Gastroesophageal sphincter (tissue), 4 donors: ENCODE measurements at places on chromosomes 13 and 19. TPM values are rescaled to one million over a fixed set of nuclear protein-coding genes. Genes with fewer than 3 reads are reported as not detected.

The MICOS13 gene
- 60.6 TPM for total RNA-seq

The NAPSA gene
- not detected for total RNA-seq

The NCAN gene
- total RNA-seq: not detected

The KCNJ14 gene
- total RNA-seq: 0.42 TPM

The ZNF835 gene
- 11.4 TPM for total RNA-seq

GRCh38 chr13:91922969-91923592, 524.7 kb downstream of the GPC5 start:
- ATAC-seq: no peak

DNA sequence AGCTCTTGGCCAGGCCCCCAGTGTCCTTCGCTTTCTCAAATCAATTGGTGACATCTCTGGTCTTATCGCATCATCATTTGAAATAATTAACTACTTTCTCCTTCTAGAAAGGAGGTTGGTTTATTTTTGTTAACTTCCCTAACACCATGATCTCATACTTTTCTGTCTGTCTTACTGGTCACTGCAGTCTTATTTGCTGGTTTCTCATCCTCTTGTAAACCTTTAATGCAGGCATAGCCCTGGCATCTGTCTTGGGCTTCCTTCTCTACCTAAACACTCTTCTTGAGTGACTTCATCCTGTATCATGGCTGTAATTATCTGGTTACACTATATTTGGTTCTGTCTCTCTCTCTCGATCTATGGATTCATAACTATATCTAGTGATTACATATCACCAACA, 152.8 kb downstream of the CYSLTR2 start:
- ATAC-seq: no peak

DNA sequence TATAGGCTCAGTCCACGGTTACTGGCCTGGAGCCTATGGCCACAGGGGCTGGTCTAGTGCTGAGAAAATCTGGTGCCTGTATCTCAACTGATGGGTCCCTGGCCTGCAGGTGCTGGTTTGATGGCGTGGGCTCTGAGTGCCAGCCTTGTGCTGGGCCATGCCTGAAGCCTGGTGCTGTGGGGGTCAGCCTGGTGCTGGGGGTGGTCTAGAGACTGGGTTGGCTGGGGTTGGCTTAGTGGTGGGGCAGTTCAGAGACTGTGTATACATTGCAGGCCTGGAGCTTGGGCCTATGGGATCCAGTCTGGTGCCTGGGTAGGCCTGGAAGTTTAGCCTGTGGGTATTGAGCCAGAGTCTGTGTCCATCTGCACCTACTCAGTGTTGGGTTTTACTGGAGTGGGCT, 36.4 kb downstream of the SLC10A2 start:
- no peak for ATAC-seq

DNA sequence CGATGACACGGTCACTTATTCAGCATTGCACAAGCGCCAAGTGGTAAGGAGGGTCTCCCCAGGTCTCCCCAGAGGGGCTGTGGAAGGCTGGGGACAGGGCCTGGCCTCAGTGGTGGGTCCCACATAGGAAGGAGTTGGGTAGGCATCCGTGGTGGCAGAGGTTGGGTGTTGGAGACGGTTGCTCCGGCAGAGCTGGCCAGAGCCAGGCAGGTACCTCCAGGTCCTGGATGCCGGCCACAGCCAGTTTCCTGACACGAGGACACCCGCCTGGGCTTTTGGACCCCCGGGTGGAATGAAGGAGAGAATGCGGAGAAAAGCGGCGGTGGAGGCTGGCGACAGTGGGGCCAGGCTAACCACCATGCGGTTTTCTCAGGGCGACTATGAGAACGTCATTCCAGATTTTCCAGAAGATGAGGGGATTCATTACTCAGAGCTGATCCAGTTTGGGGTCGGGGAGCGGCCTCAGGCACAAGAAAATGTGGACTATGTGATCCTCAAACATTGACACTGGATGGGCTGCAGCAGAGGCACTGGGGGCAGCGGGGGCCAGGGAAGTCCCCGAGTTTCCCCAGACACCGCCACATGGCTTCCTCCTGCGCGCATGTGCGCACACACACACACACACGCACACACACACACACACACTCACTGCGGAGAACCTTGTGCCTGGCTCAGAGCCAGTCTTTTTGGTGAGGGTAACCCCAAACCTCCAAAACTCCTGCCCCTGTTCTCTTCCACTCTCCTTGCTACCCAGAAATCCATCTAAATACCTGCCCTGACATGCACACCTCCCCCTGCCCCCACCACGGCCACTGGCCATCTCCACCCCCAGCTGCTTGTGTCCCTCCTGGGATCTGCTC, 1.3 kb upstream of the FFAR1 start:
- ATAC-seq: no peak

- no peak for ATAC-seq
These were observed 1.1 kb downstream of the KIR3DL2 start for GRCh38 chr19:54851353-54851752.

GRCh38 chr13:101248739-101249514, 167.4 kb downstream of the NALCN start:
- ATAC-seq: no peak

GRCh38 chr19:17205237-17206140, 9.7 kb upstream of the USE1 start:
- ATAC-seq: peak; percentile 64

DNA sequence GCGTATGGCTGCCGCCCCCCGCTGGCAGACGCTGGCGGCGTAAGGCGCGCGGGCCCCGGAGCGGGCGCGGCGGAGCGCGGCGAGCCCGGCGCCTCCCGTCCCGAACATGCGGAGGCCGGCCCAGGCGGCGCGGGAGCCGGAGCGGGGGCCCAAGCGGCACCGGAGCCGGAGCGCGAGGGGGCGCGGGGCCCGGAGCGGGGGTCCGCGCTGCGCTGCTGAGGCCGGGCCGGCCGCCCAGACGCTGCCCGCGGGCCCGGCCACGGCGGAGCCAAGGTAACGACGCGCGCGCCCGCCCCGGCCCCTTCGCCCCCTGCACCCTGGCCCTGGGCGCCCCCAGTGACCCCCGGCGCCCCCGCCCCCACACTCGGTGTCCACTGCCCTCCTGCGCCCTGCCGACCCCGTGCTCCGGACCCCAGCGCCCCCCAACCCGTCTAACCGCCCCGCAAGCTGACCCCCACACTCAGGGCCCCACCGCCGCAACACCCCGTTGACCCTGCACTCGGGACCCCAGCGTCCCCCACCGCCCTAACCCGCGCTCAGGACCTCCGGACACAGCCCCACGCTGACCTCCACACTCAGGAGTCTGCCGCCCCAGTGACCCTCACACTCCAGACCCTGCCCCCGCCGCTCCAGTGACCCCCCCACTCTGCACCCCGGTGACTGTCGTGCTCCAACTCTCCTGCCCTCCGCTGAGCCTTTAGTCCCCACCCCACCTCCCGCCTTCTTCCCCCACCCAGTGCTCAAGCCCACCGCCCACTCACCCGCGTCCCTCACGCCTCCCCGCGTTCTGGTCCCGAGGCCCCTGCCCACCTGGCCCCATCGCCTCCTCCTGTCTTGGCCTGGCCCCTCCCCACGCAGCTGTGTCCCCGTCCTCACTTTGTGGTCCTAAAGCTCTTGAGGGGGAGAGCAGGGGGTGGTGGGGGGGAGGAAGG, at the start of gene CSNK1G2:
CSNK1G2 (plus strand) TSS at position 27 of the 932 bp plus-strand sequence. CDS start 28,601 bp downstream, outside the sequence.
- ATAC-seq: peak; percentile 19

DNA sequence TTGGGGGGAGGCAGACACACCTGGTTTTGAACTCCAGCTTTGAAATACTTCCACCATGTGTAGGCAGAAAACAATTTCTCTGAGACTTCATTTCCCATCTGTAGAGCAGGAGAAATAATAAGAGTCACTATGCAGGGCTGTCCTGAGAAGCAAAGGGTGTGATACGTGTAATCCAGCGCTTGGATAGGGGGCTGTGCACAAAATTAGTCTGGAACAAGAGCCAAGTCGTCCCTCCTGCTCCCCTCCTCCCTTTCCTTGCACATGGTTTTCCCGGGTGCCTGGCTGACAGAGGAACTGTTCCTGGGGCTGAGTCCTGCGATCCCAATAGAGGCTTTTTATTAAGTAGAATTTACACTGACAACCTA, 29.6 kb upstream of the UBE2L5 start:
- ATAC-seq: no peak

DNA sequence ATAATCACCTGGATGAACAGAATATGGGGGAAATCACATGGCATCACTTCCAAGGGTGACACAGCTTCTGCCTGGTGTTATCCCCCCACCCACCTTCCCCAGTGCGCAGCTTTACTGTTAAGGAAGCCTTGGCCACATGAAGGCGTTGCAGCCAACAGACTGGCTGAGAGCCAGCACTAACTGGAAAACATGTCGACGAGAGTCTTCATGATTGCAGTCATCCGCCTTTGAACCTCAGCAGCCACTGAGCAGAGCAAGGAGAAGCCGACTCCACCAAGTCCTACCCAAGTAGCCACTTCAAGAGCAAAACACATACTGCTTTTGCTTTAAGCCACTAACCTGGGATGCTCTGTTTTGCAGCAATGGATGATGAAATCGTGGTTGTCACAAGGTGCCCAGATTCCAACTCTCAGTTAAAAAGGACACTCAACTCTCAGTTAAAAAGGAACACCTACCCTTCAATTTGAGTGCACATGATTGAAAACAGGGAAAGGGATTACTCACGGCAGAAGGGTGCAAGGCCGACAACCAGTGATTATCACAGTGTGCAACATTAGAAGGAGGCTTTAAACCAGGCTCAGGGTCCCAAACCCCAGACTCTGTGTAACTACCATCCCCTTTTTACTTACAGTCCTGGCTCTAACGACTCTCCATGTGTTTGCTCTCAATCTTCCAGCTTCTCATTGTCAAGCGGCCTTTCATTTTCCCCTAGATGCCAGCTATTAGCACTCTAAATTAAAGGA, 149.1 kb downstream of the KLF12 start:
- no peak for ATAC-seq

DNA sequence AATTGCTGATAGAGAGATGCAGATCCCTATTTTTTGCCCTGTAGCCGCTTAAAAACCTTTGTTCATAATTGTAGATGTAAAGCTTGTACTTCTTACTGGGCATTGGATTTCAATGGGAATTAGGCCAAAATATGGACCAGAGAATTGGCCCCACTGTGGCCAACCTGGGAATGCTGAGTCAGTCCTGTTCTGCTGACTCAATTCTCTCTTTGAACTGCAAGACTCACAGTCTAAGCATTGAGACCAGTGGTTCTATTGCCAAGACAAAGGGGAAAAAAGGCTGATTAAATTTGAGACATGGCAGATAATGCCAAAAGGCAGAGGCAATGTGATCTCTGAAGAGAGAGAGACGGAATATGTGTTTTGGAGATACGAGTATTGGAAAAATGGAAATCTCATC, 72.5 kb upstream of the UBL3 start:
- no peak for ATAC-seq

DNA sequence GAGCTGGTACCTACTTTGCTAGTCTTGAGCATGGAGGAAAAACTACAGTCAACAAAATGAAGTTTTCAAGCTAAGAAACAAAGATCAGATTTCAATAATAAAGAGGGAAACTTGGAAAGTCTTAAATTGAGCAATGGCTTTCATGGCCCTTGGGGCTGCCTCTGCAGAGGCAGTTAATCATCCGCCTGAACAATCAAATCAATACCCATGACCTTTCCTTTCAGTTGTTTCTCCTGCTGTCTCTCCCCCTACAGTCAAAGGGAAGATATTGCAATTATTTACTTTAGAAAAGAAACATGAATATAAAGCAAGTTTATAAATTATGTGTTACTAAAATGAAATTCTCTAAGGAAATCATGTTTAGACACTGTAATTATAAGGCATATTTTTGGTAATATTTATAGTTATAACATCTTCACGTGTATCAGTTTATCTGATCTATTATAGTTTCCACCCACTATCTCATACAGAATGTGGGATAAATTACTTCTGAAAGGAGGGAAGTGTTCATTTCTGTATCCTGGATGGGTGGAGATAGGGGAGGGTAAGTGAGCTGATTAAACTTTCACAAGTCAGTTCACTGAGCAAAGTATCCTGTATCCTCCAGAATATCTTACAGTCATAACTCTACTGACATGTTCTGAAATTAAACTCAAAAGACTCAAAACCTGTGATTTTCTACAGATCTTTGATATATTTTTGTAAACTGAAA, 72.4 kb upstream of the TSC22D1 start:
- ATAC-seq: no peak

DNA sequence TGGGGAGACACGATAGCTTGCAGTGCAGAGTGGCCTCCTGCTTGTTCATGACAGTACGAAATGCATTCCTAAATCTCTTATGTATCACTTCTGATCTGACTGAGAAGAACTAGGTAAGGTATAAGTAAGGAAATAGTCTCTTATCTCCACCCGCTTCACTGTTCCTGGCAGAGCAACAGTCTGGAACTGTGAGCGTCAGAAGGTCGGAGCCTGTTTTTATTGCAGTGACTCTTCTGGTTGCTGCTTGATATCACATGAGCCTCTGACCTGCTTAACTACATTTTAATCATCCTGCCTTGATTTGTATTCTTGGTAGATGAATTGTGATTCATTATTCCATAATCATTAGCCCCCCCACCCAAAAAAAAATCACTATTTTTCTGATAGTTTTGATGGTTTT, 69.0 kb downstream of the COL4A2 start:
- no peak for ATAC-seq

DNA sequence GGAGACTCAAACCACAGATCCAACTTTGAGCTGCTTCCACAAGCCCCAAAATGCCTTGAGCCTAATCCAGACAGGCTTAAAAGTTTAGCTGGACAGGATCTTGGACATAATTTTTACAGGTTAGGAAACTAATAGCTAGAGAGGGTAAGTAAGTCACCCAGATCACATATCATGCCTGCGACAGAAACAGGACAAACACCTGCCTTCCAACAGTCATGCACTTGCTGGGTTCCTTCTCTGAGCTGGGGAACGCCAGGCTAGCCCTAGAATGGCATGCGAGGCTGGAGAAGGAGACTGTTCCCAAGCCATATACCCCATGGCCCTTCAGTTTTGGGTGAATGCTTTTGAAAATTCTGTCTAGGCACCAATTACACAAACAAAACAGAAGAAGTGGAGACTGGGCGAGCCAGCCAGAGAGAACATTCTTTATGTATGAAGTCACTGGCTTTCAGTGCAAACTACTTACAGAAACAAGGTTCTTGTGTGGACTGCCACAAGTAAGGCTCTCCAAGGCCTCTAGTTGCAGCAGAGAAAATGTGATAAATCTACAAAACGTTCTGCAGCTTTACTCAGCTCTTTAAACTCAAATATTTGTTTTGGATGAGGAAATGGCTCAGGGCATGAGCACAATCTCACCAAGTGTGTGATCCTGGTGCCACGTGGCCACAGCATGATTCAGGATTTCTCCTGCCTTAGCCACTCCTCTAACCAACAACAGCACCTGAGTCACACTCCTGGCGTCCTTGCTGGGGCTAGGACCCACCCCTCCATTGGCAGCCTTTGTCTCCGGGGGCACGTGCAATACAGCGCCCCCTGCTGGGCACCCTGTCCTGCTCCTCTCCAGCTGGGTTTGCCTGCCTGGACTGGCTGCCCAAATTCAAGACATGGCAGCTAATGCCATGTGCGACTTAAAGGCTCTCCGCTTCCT, 73.4 kb upstream of the UBL3 start:
- peak; percentile 89 for ATAC-seq

DNA sequence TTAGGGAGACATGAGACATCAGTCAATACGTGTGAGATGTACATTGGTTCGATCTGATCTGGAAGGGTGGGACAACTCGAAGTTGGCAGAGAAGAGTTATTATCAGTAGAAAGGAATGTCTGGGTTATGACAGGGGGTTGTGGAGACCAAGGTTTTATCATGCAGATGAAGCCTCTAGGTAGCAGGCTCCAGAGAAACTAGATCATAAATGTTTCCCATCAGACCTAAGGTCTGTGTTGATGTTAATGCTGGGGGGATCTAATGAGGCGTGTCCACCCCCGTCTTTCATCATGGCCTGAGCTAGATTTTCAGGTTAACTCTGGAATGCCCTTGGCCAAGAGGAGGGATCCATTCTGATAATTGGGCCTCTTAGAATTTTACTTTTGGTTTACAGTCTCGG, 187.0 kb upstream of the KL start:
- no peak for ATAC-seq
